ENCODE measurements at places on chromosomes 3 and 15.

- DNase-seq, result no peak
These were observed 166.1 kb downstream of the OSBPL10 start for GRCh38 chr3:31815006-31815405.

DNA sequence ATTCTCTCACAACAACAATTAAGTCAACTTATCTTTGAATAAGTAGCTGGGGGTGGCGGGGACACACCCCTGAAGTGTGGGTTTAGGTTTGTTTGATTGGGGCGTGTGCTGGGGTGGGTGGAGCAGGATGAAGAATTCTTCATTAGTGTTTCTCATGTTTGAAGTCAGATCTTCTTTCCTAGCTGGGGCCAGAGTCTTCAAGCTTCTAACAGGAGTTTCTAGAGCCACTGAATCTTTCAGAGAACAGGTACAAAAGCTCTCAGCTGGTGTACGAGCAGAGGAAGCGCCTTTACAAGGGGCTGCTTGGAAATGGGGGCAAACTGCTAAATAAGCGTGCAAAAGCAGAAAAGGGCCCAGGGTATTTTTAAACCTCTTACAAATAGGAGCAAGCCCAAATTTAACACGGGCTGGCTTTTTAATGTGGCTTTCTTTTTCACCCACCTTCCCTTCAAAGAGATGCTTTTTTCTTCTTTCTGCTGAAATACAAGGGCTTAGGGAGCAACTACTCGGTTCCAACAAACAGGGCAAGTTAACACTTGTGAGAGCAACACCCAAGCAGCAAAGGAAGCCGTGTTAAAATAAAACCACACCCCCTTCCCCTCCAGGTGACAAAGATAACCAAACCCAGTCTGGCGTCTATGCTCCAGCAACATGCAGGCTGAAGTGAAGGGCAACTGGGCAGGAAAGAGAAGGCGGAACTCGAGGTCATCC lies 86.9 kb upstream of the RASGRP1 start:
- DNase-seq, result peak; percentile 20

DNA sequence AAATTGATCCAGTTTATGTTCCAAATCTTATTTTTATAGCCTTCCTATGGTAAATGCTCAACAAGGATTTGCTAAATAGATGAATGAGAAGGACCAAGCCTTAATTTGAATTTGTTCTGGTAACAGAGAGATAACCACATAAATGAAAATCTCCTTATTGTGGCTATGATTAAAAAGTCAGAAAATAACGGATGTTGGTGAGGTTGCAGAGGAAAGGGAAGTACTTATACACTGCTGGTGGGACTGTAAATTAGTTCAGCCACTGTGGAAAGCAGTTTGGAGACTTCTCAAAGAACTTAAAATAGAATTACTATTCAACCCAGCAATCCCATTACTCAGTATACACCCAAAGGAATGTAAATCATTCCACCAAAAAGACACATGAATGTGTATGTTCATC lies 26.2 kb downstream of the AAGAB start:
- no peak for DNase-seq

DNA sequence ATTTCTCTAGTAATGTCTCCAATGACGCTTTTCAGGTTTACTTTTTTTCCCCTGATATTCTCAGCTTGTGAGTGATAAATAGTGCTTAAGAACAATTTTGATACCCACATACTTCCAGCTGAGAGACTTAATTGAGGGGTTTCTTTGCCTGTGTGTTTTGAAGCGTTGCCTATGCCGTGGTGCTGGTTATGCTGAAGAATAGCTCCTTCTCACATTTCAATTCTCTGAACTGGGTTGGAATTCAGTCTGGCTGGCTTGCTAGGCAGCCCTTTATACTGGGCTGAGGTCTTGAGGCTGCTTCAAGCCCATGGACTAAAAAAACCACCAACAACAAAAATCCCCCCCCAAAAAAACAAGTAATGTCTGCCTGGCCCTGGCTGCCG lies 87.4 kb downstream of the CHST2 start:
- no peak for DNase-seq

DNA sequence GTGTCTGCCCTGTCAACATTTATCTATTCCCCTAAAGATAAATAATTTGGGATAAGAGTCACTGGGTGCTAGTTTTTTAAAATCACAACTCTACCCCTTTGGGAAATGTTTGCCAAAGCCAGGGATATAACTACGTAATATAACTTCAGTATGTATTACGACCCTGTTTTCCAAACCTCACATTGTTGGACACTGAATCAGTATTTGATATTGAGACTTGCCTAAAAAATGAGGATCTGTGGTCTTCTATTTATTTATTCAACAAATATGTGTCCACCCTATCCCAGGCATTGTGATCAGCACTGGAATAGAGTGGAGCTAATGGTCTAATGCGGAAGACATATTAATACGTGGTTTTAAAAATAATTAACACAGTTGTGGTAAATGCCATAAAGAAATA lies 4.5 kb upstream of the MGA start:
- no peak for DNase-seq

- DNase-seq, result no peak
These were observed 32.6 kb downstream of the SEMA7A start for GRCh38 chr15:74400915-74401757.

DNA sequence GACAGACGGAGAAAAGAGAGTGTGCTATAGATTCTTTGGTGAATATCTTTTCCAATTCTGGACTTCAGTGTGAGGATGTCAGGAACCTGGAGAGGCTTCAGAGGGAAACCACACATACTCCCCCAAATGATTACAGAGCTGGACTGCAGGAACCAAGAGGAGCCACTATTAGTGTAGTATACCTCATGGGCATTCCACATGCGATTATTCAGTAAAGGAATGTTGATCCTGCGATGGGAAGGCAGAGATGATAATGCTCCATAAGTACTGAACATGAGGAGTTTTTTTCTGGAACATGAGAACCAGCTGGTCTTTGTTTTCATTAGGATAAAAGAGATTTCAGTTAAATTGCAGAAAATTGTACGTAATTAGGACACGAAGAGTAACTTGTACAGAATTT lies 18.7 kb downstream of the STARD9 start:
- no peak for DNase-seq

DNA sequence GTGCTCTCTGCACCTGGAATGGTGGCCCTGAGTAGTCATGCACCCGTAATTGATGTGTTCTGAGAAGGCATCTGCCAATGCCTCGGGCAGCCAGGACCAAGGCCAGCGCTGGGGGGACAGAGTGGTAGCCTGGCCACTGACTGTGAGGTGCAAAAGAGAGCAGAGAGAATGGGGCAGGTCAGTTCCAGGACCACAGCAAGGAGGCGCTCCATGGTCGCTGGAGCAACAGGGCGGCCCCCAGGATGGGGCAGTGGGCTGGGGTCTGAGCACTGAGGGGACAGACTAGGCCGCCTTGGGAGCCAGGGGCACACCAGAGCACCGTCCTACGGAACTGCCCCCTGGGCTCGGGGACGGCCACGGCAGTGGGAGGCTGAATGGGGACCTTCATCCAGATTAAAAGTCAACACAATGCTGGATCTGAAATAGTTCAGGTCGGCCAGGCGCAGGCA lies 48.3 kb upstream of the IQSEC1 start:
- DNase-seq, result no peak

GRCh38 chr15:100968050-100968966 lies 49.2 kb downstream of the LRRK1 start:
- DNase-seq, result no peak

DNA sequence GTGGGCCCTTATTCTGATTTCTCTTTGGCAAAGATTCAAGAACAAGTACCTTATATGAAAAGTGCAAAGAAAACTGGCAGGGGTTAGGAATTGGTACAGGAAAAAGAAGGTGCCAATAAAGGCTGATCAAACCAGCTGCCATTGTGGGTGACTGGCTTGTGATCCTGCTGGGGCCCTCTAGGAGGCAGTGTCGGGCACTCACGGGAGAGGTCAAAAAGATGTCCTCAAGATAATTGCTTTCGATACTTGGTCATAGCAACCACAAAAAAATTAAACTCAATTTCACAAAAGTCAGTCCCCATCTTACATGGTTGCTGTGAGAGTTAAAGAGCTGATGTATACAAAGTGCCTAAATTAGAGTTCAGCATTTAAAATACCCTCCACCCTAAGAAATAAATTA lies 31.0 kb upstream of the CAV3 start:
- no peak for DNase-seq

GRCh38 chr3:63245726-63246241 lies 32.3 kb upstream of the SYNPR start:
- DNase-seq, result no peak

DNA sequence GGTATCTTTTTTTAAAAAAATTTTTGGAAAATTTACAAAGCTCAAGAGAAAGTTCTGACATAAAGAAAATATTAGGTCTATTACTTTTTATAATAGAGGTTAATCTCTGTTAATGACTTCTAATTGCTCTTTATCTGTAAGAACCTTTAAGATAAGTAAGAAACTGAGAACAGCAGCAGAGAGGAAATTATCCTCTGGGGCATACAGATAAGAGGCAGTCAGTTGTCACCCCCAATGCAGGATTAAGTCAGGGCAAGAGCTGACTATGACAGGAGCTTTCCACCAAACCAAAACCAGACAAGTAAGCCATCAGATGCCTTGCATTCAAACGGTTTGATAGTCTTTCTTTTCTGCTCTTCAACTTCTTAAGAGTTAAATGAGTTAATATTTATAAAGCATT lies 149.0 kb downstream of the GSK3B start:
- no peak for DNase-seq
